ENCODE measurements at places on chromosomes 7 and 10.

DNA sequence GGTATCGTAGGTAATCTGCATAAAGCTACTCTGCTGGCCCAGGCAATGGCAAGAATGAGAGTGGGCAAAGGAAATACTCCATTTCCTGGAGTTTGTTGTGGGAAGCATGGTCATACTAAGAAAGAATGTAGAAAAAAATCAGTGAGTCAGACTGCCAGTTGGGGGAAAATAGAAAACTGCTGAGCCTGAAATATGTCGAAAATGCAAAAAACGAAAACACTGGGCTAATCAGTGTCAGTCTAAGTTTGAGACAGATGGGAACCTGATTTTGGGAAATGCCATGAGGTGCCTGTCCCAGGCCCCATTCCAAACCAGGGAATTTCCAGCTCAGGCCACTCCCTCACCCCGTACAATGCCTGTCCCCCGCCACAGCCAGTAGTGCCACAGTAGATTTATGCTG is 150.0 kb downstream of the ZNF33B start:
- no peak for DNase-seq

GRCh38 chr10:5159126-5159525 is 25.8 kb downstream of the AKR1C8 start:
- DNase-seq = no peak

DNA sequence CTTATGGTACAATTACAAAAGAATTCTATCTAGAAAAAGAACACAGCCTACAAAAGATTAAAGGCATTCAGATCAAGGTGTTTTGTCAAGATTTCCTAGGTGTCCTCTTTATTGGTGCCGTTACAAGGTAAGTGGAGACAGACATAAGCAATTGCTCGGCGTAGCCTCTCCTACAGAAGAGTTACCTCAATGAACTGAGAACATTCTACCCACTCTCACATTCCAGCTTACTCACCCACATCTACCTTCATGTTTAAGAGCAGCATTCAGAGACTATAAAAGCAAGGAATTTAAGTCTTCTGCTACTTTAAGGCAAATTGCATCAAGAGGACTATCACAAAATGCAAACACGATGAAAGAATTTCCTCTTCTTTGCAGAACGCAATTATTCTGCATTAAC is 29.5 kb downstream of the MPP7 start:
- no peak for DNase-seq

DNA sequence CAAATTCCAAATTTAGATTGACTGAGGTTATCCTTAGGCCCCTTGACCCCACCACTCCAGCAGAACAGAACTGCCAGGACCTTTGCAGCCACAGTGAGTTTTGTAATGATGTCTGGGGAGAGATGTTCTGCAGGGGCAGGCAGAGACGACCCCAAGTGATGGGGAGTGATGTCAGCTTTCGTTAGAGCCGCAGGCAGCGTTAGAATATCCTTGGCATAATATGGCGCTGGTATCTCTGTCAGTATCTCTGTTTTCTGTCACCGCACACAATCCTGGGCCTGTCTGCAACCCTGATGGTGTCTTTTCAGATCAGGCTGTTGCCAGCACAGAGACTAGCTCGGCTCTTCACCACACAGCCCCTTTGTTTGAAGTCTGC is 1083.6 kb downstream of the KCNMA1 start:
- DNase-seq = no peak

DNA sequence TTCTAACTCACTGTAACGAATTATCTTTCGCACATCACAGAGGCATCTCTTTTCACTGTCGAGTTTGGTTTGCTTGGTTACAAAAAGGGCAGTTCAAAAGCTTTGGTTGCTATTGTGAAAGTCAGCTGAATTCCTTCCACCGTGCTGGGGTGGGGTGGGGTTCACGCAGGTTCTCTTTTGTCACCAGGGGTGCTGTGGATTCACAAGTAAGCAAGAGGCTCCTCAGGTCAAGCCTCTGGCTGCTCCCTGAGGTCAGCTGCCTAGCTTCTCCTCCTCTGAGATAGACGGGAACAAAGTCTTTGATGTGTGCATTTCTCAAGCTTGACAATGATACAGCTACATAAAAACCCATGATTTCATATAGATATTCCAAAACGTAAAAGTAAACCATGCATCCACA is 47.7 kb downstream of the EGFR start:
- DNase-seq = no peak

Measured in stimulated activated CD4-positive, alpha-beta T cell treated with anti-CD3 and anti-CD28 coated beads, Interleukin-2, amount 100 ng/mL, for 48 hours (primary cell).